Glutamatergic neuron (in vitro differentiated cells): ENCODE measurements at places on chromosomes 16 and 17. TPM values are rescaled to one million over a fixed set of nuclear protein-coding genes. Genes with fewer than 3 reads are reported as not detected.

DNA sequence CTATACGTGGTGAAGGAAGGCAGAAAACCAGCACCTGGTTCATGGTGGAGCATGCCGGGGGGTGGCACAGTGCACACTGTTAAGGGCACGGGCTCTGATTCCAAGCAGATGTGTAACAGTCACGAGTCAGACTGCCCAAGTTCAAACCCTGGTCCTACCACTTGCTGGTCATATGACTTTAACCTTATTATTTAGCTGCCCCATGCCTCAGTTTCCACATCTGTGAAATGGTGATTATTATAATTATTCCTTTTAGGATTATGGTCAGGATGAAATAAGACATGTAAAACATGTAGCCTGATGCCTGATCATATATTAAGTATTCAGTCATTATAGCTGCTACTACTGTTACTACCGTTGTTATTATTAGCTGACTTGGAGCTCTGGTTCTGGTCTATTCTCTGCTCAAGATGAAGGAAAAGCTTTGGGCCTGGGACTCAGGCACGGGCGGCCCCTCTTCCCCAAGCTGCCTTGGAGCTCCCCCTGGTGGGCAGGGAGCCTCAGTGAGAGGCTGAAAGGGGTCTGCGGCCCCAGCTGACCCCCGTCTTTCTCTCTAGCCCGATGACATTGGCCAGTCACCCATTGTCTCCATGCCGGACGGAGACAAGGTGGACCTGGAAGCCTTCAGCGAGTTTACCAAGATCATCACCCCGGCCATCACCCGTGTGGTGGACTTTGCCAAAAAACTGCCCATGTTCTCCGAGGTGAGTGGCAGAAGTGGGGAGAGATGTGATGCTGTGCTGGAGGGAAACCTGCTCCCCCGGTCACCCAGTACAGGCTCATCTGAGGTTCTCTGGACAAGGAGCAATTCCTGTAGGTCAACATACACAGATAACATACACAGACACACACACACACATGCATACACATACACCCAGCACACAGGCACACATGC is 14.0 kb downstream of the NR1D1 start:
- DNase-seq = peak; percentile 82

GRCh38 chr17:31428111-31428510 is 36.6 kb downstream of the RAB11FIP4 start:
- DNase-seq = no peak

GRCh38 chr17:57667461-57667923 is 77.6 kb downstream of the CCDC182 start:
- no peak for DNase-seq

DNA sequence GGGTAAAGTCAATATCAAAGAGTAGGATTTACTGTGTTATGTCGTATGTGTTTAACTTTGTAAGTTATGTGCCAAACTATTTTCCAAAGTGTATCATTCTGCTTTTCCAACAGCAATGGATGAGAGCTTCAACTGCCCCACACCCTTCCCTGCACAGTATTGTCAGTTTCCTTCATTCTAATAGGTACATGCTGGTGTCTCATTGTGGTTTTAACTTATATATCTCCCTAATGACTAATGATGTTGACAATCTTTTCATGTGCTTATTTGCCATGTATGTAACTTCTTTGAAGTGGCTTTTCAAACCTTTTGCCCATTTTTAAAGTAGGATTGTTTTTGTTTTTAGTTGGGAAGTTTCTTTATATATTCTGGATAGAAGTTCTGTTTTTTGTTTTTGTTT is 3.8 kb downstream of the DDX19B start:
- no peak for DNase-seq

GRCh38 chr16:84054916-84055315 is 12.3 kb upstream of the SLC38A8 start:
- no peak for DNase-seq

The RAP1GAP2 gene
- total RNA-seq = 86.0 TPM
